ENCODE measurements at places on chromosomes 7 and 10.
A peak's percentile ranks its signal among the peaks of the same experiment; 100 is the strongest.

DNA sequence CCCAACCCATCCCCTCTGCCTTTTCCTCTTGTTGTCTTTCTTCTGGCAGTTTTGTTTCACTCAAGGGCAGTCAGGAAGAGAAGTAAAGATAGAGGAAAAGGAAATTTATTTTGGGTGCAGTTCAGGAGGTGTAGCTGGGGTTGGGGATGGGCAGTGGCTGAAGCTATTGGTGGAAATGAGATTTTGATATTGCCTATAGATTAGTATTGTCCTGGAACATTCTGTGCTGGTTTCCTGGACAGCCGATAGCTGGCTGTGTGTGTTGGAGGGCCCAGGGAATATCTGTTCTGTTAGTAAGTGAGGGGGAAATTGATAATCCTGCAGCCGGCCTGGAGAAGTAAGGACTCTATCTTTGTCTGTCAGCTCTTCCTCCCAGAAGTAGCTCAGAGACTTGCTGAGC lies 107.8 kb downstream of the AUTS2 start:
- DNase-seq: no peak

DNA sequence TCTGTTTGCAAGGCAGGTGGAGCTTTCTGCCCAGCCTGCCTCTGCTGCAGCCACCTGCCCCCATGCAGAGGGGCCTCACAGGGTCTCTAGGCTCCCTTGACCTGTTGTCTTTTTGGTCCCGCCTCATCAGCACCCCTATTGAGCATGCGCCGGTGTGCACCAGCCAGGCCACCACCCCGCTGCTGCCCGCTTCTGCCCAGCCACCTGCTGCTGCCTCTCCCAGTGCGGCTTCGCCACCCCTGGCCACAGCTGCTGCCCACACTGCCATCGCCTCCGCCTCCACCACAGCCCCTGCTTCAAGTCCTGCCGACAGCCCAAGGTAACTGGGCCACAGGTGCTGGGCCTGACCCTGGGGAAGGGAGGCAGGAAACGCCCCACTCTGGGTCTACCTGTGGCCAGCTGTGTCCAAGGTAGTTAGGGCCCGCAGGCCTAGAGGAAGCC lies 38.1 kb downstream of the LDB3 start:
- DNase-seq: no peak

GRCh38 chr7:44490351-44491200 lies at the start of gene NUDCD3:
Gene NUDCD3 (minus strand): TSS chr7:44490658. CDS start chr7:44490600, 58 bp downstream.
- DNase-seq: no peak

DNA sequence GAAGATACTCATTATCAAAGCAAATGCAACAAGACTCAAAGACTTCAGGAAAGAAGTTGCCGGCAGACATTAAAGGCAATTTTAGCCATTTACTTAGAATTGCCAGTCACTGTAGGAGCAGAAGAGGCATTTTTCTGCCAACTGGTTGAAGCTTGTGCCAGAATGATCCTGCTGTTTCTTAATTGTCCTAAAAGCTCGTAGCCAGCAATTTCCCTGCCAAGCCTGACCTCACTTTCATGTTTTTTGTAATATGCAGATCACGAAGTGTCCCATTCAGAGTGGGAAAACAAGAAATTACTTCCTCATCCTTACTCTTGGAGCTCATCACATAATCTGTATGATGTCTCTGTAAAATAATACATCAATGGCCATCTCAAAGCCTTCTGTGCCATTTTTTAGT lies 130.9 kb upstream of the ANKRD1 start:
- DNase-seq: no peak

- no peak for DNase-seq
Observed at GRCh38 chr10:123135415-123136141, at the start of gene HMX3. Gene HMX3 (plus strand): TSS chr10:123135970. CDS start chr10:123136051, 81 bp downstream.

DNA sequence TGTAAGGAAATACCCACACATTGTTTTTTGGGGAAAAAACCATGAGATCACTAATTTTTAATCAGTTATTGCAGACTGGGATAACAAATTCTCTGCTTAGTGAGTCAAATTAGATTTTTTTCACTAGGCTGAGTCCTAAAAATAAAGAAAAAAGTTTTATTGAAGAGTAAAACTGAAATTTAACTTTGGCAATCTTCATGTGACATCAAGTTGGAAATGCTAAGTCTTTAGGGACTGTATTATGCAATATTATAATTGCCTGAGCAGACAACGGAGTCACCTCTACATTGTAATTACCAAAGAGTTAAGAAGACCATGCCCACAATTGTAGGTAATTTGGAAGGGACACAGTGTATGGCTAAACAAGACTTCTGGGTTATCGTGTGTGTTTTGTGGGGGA lies 2.2 kb upstream of the CLEC5A start:
- no peak for DNase-seq

DNA sequence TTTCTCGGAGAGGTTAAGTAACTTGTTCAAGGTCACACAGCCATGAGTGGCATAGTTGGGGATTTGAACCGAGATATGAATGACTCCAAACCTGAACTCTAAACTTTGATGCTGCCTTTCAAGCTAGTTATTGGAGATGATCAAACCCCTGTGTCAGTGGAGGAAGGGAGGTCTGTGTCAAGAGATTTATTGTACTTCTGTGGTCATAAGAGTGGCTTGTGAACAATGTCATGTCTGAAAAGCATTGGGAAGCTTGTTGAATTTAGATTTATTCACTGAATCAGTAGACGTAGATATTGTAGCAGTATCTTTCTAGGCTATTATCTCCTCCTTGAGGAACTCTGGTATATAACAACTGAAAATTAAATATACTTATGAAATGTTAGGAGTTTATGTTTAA lies 27.3 kb downstream of the SNX10 start:
- DNase-seq: no peak

DNA sequence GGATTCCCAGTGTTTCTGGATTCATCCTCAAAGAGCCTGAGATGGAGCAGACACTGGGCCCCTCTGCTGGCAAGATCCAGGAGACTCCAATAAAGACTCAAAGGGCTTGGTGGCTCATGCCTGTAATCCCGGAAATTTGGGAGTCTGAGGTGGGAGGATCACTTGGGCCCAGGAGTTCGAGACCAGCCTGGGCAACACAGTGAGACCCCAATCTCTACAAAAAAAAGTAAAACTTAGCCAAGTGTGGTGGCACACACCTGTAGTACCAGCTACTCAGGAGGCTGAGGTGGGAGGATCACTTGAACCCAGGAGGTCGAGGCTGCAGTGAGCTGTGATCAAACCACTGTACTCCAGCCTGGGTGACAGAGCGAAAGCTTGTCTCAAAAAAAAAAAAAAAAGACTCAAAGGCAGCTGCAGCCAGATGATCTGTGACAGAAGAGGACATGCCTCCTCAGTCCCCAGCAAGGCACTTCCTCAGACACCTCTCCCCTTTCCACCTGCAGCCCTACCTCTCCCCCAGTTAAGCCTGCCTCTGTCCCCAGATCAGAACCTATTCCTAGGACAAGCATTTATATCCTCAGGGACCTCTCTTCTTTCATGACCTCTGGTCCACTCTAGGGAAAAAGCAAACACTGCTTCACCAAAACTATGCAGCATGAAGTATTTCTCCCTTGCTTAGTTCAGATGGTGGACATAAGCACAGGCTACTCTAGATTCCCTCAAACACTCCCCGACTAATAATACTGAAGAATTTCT lies 27.9 kb downstream of the PDLIM1 start:
- DNase-seq: no peak

DNA sequence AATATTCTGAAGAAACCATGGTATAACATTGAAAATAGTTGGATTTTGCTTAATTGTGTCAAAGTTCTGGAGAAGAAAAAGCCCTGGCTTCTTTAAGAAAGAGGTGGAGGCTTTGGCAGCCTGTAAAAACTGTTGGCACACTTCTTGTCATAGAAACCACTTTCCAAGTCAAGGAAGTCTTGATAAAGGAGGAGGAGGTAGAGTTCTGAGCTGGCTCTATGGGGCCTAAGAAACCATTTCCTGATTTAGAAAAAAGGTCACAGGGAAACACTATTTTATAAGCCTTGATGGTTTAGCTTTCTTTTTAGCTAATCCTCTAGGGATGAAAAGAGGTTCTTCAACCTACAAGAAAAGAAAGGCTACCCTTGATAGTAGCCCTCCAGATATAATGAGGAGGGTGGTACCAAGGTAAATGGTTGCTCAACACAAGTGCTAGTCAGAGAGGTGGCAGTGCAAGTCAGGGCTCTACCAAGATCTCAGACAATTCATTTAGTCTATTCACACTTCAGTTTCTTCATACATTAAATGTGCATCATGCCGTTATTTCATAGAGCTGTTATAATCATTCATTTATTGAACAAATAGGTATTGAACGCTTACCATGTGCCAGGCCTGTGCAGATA lies 346.9 kb downstream of the RNLS start:
- DNase-seq: no peak

DNA sequence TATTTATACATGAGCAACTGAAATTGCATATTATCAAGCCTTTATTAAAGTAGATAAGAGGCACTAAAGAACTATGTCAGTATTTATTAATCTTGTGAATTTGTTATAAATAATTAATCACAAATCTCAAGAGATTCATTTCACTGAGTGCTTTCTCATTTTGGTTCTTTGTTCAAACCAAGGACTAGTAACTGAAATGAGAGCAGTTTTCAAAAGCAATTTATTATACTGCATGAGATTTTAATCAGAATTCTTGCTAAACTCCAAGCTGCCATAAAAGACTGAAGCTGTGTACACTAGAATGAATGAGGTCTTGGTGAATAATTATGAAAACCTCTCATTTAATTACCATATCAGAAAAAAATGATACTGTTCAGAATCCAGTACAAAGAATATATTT lies 224.8 kb upstream of the IMMP2L start:
- DNase-seq: no peak

- DNase-seq: no peak
Observed at GRCh38 chr10:11091517-11092102, 73.9 kb downstream of the CELF2 start.

DNA sequence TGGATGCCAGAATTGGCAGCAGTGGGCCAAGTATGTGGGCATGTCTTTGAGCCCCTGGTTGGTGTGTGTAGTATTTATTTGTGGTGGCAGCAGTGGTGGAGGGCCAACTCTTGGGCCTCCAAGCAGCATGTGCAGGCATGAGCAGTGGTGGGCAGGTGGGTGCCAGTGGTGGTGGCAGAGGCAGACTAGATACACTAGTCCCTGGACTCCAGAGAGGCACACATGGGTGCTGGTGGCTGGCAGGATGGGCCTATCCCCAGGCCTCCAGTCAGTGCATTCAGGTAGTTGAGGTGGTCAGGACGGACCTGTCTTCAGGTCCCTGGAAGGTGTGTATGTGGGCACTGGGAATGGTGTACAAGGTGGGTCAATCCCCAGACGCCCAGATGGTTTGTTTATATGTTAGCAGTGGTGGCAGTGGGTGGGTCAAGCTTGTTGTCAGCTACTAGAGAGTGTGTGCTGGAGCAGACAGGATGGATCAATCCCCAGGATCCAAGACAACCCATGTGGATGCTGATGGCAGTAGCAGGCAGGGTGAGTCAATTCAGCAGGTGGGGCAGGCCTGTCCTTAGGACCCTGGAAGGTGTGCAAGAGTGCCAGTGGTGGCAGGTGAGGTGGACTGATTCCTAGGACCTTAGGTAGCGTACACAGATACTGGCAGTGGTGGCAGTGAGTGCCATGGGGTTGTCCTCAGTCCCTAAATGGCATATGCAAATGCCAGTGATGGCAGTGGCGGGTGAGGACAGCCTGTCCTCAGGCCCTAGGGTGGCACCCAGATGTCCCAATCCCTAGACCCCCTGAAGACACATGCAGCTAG lies 294.3 kb downstream of the RPS24 start:
- DNase-seq: no peak

DNA sequence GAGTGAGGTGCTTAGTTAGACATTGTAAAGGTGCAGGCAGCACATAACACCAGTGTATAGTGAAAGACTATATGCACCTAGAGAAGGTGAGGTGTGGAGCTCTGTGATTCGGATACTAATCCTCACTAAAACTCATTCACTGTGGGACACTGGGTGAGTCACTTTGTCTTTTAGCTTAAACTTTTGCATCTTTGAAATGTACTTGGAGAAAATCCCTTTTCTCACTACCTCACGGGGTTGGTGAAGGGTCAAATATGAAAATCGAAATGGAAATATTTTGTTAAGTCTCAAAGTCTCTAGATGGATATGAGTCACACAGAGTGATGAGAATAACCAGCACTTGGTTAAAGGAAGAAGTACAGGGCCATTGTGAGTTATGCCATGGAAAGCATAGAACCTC lies 38.0 kb downstream of the MDFIC start:
- DNase-seq: no peak

- DNase-seq: no peak
Observed at GRCh38 chr10:123147635-123148413, at the start of gene HMX2. Gene HMX2 (plus strand): TSS chr10:123148136. CDS start chr10:123148379, 243 bp downstream.

GRCh38 chr10:45594276-45595157 lies 78.1 kb downstream of the ZFAND4 start:
- DNase-seq: peak; percentile 52

DNA sequence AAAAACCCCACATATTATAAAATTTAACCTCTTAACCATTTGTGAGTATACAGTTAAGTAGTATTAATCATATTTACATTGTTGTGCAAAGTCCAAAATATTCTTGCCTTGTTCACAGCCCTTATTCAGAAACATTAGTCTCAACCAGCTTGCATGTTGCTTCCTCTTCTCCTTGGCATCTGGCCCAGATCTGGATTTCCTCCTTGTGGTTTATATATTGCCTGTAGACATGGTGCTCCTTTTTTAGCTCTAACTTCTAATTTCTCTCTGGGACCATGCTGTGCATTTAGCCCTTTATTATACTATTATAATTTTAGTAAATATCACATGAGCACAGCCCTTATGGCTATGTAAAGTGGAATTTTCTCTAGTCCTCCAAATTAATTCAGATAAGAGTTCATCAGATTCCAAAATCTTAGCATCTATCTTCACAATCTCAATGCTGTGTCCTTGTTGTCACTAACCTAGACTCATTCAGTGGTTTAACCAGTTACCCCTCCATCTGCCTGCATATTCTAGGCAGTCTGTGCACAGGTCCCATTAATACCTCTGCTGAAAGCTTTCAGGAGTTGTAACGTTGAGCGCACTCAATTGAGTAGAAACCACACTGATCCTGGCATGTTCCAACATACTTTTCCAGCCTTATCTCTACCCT lies 7.9 kb downstream of the CPED1 start:
- DNase-seq: peak; percentile 72

DNA sequence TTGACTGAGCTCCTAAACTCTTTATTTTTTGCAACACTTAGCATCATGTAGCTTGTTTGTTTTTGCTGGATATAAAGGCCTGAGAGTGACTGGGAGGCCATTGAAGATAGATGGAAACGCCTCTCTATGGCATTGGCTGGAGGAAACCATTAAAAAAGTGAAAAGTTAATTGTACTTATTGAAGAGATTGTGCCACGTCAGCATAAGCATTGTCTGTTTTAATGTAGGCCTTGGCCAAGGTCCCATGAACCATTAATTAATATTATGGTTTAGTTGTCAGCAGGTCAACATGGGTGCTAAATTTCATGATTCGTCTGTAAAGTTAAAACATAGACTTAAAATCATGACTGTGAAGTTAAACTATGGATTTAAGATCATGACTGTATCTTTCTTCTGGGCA lies 178.6 kb downstream of the GATA3 start:
- DNase-seq: no peak

DNA sequence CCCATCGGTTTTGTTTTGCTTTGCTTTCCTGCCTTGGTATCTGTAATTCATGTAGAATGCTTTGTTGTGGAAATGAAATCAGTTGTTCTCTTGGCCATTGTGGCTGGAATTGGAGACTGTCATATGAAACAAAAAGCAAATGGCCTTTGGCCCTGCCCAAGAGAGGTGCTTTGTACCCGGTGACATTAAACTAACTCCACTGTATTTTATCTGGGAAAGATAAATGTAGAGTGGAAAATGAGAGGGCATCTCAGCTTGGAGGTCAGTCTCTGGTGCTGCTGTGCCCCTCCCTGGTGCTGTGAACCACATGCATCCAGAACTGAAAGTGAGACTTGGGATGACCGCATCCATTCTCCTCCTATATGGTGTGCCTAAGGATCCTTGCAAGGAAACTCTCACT lies 75.4 kb downstream of the CDK1 start:
- no peak for DNase-seq

- no peak for DNase-seq
Observed at GRCh38 chr10:97518301-97519043, 19.7 kb downstream of the UBTD1 start.

All from AG04449 (cell line).